Peyer's patch (tissue), 4 donors: ENCODE measurements at places on chromosomes 2 and 18. TPM values are rescaled to one million over a fixed set of nuclear protein-coding genes. Genes with fewer than 3 reads are reported as not detected.

DNA sequence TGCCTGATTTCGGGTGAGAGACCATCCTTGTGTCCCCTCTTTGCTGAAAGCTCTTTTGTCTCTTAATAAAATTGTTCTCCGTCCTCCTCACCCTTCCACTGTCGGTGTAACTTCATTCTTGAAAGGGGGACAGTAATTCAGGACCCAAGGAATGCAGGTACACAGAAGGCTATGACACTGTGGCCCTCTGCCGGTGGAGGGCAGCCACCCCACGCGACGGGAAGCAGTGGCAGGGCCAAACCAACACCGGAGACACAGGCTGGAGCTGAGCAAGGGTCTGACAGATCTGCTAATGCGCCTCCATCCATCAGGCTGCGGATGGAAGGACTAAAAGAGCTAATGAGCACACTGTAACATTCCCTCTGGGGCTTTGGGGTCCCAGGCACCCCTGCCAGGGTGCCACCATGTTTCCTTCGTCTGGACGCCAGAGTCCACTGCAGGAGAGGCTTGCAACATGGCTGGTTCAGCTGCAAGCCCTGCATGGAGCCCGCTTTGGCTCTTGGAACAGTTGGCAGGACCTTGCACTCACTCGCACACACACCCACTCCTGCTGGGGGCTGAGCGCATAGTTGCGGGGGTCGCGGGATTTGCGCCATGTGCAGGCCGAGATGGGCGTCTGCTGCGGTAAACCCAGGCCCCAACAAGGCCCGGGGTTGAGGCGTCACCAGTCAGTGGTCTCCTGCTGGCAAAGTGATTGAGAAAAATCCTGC, 544.1 kb upstream of the CDH7 start:
- H3K27me3 ChIP-seq, result no peaks in the 10 kb centered on the region
- no peak for DNase-seq
- no peak overlapping the region for H3K4me3 ChIP-seq

GRCh38 chr2:104236491-104236890, 617.4 kb upstream of the POU3F3 start:
- H3K4me1 ChIP-seq, result no peaks in the 10 kb centered on the region
- no peak for DNase-seq
- H3K27ac ChIP-seq, result no peak overlapping the region
- H3K36me3 ChIP-seq, result no peaks in the 10 kb centered on the region

GRCh38 chr2:175057078-175057685, 52.0 kb upstream of the CHN1 start:
- no peak overlapping the region for H3K27ac ChIP-seq
- no peaks in the 10 kb centered on the region for H3K4me1 ChIP-seq
- no peaks in the 10 kb centered on the region for H3K36me3 ChIP-seq
- H3K27me3 ChIP-seq, result no peaks in the 10 kb centered on the region

DNA sequence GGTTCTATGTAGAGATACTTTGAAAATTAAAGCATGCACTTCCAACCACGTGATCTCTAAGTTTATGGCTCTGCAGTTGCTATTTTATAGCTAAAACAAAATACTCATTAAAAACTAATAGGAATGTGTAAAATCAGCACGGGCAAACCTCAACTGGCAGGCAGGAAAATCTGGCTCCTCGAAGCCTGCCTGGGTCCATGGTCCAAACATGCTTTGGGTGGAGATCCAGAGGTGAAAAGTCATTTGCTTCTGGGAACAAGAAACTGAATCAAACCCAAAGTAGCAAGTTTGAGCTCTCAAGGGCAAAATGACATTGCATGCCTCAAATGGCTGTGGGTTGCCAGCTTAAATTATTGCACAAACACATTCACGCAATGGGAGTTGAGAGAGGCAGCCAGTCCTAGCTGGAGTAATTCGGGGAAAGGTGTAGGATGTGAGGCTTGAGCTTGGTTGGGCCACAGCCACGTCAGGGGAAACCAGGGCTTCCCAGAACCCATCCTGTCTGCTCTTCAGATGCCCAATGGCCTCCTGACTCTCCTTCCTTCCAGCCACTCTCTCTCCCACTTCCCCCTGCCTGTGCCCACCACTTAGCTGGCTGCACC, 75.2 kb upstream of the LCLAT1 start:
- DNase-seq, result no peak
- H3K4me3 ChIP-seq, result no peak overlapping the region
- no peaks in the 10 kb centered on the region for H3K27me3 ChIP-seq
- H3K27ac ChIP-seq, result no peak overlapping the region

- H3K4me3 ChIP-seq, result no peak overlapping the region
- H3K36me3 ChIP-seq, result no peaks in the 10 kb centered on the region
- no peaks in the 10 kb centered on the region for H3K27me3 ChIP-seq
- no peak overlapping the region for H3K27ac ChIP-seq
- no peaks in the 10 kb centered on the region for H3K4me1 ChIP-seq
These were observed 64.7 kb upstream of the RASGRP3 start for GRCh38 chr2:33411765-33412164.

GRCh38 chr2:43898134-43898837, 59.5 kb downstream of the ABCG8 start:
- no peaks in the 10 kb centered on the region for H3K4me1 ChIP-seq
- H3K4me3 ChIP-seq, result no peak overlapping the region

GRCh38 chr18:8967573-8967972, 134.9 kb upstream of the NDUFV2 start:
- DNase-seq, result no peak
- H3K36me3 ChIP-seq, result no peaks in the 10 kb centered on the region
- no peak overlapping the region for H3K27ac ChIP-seq
- no peaks in the 10 kb centered on the region for H3K4me1 ChIP-seq

DNA sequence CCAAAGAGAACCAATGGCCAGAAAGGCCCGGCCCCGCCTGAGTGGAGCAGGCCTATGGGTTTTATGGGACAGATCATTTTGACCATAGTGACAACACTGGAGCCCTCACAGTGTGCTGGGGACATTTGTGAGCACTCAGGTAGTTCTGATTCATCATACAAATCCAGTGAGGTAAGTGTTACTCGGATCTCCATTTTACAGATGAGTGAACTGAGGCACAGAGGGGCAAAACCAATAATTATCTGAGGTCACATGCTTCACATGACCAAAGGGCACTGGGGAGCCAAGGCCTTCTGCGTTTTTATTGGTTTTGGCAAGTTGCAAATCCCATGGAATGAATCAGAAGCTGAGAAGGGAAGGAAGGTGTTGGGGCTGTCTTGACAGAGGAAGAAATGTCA, 111.5 kb upstream of the MGAT5 start:
- DNase-seq, result no peak
- H3K4me1 ChIP-seq, result no peaks in the 10 kb centered on the region
- no peaks in the 10 kb centered on the region for H3K36me3 ChIP-seq
- H3K4me3 ChIP-seq, result no peak overlapping the region
- H3K27me3 ChIP-seq, result no peaks in the 10 kb centered on the region
- H3K27ac ChIP-seq, result no peak overlapping the region

GRCh38 chr2:204072443-204073324, 136.1 kb downstream of the ICOS start:
- no peak overlapping the region for H3K27ac ChIP-seq
- H3K36me3 ChIP-seq, result no peaks in the 10 kb centered on the region
- H3K4me3 ChIP-seq, result no peak overlapping the region
- no peaks in the 10 kb centered on the region for H3K4me1 ChIP-seq

DNA sequence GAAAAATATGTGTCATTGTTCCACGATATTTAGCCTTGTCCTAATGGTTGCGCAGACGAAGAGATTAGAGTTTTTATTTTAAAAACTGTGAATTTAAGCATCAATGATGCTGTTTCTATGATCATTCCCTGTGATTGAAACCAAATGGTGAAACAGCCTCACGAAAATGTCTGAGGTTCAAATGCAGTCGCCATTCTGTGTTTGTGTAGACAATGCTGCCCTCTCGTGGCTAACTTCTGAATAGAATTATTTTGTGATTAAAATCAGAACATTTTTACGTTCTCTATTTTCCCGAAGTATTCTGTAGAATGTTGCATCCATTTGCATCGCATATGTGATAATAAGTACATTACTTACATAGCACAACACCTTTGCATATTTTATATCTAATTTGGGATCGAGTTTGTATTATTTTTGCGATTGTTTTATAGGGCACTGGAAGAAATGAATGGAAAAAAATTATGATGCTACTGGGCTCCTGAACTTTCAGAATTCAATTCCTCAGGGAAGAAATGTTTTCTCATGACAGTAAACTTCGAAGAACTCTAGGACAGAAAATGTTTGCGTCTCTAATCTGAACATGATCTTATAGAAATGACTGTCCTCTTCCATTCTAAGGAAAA, 54.8 kb upstream of the CREB1 start:
- no peak overlapping the region for H3K4me3 ChIP-seq
- no peak overlapping the region for H3K27ac ChIP-seq
- no peak for DNase-seq
- no peaks in the 10 kb centered on the region for H3K27me3 ChIP-seq

GRCh38 chr2:196590286-196590685, 49.2 kb upstream of the CCDC150 start:
- no peaks in the 10 kb centered on the region for H3K27me3 ChIP-seq
- no peak overlapping the region for H3K4me3 ChIP-seq
- no peak for DNase-seq
- no peaks in the 10 kb centered on the region for H3K36me3 ChIP-seq

GRCh38 chr18:61825386-61825785, 67.4 kb downstream of the RNF152 start:
- H3K36me3 ChIP-seq, result no peaks in the 10 kb centered on the region
- H3K27ac ChIP-seq, result no peak overlapping the region
- H3K4me1 ChIP-seq, result no peaks in the 10 kb centered on the region
- H3K27me3 ChIP-seq, result no peaks in the 10 kb centered on the region
- no peak for DNase-seq

GRCh38 chr2:193824474-193824873, 1629.7 kb upstream of the TMEFF2 start:
- no peak overlapping the region for H3K4me3 ChIP-seq
- no peak overlapping the region for H3K27ac ChIP-seq
- H3K36me3 ChIP-seq, result no peaks in the 10 kb centered on the region
- DNase-seq, result no peak

GRCh38 chr2:53445383-53446070, 322.1 kb upstream of the CHAC2 start:
- H3K27me3 ChIP-seq, result no peaks in the 10 kb centered on the region

DNA sequence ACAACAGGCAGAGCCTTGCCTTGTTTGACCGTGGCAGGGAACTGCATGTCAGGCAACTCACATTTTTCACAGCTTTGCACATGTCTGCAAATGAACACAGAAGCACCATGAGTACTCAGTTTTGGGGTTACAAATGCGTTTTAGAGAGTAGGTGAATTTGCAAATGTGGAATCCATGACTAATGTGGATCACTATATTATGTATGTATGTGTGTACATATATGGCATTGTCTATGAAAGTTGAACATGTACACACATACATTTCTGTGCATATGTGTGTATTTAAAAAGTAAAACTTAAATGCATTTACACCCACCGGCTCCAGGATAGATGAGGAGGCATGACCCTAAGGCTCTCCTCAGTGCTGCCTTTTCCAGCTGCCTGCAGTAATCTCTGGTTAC, 65.1 kb downstream of the SOWAHC start:
- H3K27me3 ChIP-seq, result no peaks in the 10 kb centered on the region
- DNase-seq, result no peak
- no peak overlapping the region for H3K4me3 ChIP-seq
- no peaks in the 10 kb centered on the region for H3K4me1 ChIP-seq
- H3K36me3 ChIP-seq, result no peaks in the 10 kb centered on the region
- no peak overlapping the region for H3K27ac ChIP-seq

DNA sequence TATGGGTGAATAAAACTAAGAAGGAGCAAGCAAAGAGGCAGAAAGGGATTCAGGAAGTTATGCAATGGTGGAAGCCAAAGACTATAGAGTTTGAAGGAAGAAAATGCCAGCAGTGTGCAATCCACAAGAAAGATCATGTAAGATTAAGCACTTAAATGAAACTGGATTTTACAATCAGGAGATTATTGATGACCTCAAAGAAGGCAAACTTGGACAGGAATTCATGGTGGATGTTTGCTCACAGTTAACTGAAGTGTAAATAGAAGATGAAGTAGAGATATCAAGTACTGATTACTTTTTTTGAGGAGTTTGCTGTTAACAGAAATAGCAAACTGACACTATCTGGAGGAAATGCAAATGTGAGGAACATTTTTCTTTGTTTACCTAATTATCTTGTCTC, 308.9 kb downstream of the RND3 start:
- no peak overlapping the region for H3K27ac ChIP-seq
- H3K27me3 ChIP-seq, result no peaks in the 10 kb centered on the region
- H3K4me1 ChIP-seq, result no peaks in the 10 kb centered on the region
- no peaks in the 10 kb centered on the region for H3K36me3 ChIP-seq
- H3K4me3 ChIP-seq, result no peak overlapping the region
- no peak for DNase-seq

GRCh38 chr18:61833387-61833786, 59.4 kb downstream of the RNF152 start:
- H3K27me3 ChIP-seq, result no peaks in the 10 kb centered on the region
- no peaks in the 10 kb centered on the region for H3K4me1 ChIP-seq
- H3K36me3 ChIP-seq, result no peaks in the 10 kb centered on the region
- no peak for DNase-seq
- H3K27ac ChIP-seq, result no peak overlapping the region

The IRS1 gene
- 67.7 TPM for total RNA-seq

The GPR39 gene
- total RNA-seq, result 14.7 TPM

The SALL3 gene
- total RNA-seq, result not detected

The GDF7 gene
- total RNA-seq, result 0.35 TPM

The TRMT61B gene
- 17.5 TPM for total RNA-seq

The DNER gene
- total RNA-seq, result 2.5 TPM

The HJURP gene
- 2.1 TPM for total RNA-seq
